Kidney capillary endothelial cell (primary cell): ENCODE measurements at places on chromosomes 2 and 18.

GRCh38 chr2:200174433-200175216 is 131.9 kb upstream of the SPATS2L start:
- DNase-seq = no peak

- DNase-seq = no peak
These were observed 73.8 kb downstream of the AQP4 start for GRCh38 chr18:26791676-26792075.

- DNase-seq = no peak
These were observed 553.7 kb downstream of the SLC4A3 start for GRCh38 chr2:220181165-220181564.

DNA sequence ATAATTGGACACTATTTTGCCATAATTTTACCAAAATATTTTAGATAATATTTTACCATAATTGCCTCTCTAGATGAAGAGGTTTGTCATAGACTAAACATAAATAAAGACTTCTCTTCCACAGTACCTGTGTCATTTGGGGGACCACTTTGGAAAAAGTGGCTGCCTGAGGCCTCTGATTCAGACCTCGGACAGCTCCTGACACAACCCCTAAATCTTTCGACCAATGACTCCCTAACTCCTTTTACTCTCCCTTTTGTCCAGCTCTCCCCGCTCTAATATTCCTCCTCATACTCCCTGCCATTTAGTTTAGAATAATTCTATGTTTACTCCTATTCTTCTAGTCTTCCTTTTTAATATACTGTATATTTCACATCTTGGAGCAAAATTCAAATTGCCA is 36.0 kb upstream of the UBE2E3 start:
- DNase-seq = no peak

GRCh38 chr2:36329251-36329650 is 26.3 kb upstream of the CRIM1 start:
- no peak for DNase-seq

GRCh38 chr2:72835403-72835802 is 9.6 kb upstream of the EXOC6B start:
- DNase-seq = no peak

DNA sequence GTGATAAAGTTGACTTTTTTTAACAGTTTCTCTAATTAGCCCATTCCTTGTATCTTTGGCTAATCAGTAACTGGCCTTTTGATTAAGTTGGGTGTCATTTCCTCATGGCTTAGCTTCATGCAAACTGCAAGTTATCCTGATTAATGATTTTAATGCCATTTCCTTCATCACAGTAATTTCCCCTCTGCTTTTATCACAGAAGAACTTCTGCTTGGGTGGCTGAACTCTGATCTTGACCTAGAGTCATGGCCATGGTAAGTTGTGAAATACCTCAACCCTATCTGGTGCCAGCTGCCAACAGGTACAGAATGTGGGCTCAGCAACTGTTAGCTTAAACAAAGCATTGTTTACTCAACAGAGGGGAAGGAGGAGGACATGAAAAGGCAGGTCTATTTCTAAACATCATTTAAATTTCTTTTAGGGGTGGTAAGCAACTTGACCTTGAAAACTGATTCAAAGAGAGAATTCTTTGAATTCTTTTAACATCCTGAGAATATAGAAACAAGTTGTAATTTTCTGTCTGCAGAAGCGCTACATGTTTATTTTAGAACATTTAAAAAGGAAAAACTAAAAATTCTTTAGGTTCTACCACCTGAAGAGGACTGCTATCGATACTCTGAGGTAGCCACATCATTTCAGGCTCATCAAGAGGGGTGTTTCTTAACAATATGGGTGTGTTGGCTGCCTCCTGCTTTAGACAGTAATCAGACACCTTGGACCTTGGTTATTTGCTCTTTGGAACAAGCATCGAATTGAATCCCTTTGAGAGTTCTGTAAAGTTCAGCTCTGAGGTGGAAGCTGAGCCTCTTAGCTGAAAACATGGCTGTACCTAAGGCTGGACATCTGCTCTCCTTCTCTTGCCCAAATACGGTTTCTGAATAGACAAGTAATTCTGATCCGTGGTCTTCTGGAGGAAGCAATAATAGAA is 39.7 kb downstream of the ANXA4 start:
- no peak for DNase-seq

DNA sequence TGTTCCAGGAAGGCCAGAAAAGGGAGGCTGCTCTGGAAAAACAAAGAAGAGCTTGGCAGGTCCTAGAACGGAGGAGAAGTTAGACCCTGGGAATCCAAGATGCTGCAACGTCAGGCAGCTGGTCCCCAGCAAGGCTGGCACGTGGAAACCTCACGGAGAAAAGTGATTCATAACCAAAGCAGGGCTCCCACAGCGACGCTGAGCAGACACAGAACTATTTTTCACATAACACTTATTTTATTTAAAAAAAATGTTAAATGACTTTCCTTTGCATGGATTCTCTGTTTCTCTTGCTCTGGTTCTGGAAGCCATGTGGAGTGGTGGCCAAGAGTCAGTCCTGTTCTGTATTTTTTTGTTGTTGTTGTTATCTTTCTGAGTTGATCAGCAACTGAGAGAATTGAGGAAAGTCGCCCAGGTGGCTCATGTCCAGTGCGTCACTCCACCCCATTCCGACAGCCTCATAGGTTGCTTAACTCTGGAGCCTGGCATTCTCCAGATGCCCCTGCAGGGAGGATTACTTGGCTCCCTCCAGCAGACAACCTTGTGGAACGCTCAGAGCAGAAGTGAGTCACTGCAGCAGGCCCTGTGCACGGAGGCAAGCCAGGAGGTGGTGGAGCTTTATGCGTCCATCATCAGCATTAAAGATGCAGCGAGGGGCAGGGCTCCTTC is 229.9 kb upstream of the HDAC4 start:
- DNase-seq = no peak

- DNase-seq = no peak
These were observed 50.4 kb upstream of the TMEM247 start for GRCh38 chr2:46428911-46429436.

DNA sequence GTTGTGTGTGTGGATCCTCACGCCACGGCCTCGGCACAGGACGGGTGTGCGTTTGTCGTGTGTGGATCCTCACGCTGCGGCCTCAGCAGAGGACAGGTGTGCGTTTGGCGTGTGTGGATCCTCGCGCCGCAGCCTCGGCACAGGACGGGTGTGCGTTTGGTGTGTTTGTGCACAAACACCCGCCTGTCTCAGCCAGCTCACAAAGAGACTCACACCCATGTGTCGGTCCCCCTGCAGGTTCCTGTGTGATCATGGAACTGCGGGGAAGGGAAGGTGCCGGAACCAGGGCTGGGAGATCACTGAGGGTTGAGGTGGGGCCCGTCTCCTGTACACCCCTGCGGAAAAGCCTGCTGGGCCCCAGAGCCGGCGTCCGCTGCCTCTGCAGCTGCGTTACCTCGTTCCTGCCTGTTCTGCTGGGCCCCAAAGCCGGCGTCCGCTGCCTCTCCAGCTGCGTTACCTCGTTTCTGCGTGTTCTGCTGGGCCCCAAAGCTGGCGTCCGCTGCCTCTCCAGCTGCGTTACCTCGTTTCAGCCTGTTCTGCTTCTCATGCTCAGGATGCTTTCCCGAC is 53.6 kb downstream of the CTDP1 start:
- DNase-seq = no peak

DNA sequence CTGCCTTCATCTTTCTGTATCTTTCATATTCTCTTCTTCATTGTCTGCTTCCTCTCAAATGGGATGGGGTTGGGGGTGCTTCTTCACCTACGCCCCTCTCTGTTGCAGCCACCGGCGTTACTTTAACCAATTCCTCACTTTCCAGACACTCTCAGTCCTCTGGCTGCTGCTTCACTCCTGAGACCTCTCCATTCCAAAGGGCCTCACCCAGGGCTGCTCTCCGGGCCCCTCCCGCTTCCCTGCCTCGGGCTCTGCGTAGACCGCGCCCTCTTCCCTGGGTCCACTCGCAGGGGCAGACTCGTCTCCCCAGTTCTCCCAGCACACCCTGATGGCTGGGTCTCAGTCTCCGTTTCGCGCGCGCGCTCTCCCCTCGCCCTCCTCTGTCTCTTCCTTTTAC is 926 bp downstream of the SERPINB8 start:
- no peak for DNase-seq

GRCh38 chr2:78541451-78542267 is 483.8 kb upstream of the REG3G start:
- no peak for DNase-seq

GRCh38 chr18:48514786-48515185 is 24.0 kb upstream of the CTIF start:
- no peak for DNase-seq

GRCh38 chr18:40222776-40223175 is 1732.3 kb upstream of the PIK3C3 start:
- no peak for DNase-seq

DNA sequence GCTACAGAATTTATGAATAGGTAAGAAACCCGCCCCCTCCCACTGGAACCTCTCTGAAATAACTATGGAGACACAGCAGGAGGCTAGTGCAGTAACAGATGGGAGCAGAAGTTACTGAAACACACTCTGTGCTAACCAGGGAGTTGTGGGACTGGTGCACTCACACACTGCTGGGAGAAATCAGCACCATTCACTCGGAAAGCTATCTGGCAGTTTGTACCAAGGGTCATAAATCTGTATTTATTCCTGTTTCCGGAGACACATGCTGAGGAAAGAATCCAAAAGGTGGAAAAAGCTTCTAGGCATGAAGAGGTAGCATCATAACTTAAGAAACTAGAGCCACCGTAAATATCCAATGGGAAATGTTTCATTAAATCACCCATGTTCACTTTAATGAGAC is 39.9 kb downstream of the TGFA start:
- no peak for DNase-seq

DNA sequence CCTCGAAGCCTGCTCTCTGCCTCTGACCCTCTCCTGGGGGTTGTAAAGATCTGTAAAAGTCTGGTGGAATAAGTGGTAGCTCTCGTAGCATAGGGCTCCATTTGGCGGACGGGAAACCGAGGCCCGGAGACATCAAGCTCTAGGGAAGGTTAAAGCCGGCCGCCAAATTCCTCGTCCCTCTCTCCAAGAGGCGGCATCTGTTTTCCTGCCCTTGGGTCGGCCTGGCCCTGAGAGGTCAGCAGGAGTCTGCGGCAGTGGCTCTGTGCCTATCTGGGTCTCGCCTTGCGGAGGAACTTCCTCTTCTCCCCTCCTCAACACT is 72.4 kb downstream of the TEX51 start:
- no peak for DNase-seq

DNA sequence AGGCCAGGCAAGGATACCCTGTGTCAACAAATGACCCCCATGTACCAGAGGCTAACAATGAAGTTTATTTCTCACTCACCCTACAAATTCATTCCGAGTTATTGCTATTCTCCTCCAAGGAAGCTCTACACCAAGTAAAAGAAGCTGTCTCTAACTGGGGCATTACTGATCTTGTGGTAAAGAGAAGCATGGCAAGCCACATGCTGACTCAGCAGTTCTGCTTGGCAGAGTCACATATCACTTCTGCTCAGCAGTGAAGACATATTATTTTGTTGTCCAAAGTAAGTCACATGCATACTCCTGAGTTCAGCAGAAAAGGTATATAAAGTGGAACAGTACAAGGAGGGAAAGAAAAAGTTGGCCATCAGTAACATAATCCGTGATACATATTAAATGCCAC is 315.8 kb downstream of the GULP1 start:
- DNase-seq = no peak

- DNase-seq = no peak
These were observed 670 bp downstream of the GKN1 start for GRCh38 chr2:68974946-68975665.

GRCh38 chr2:25168256-25169072 is at the start of gene POMC:
Gene POMC, minus strand, starts transcription at chr2:25168580. Its CDS starts 3,808 bp downstream, at chr2:25164772.
- peak; percentile 19 for DNase-seq

DNA sequence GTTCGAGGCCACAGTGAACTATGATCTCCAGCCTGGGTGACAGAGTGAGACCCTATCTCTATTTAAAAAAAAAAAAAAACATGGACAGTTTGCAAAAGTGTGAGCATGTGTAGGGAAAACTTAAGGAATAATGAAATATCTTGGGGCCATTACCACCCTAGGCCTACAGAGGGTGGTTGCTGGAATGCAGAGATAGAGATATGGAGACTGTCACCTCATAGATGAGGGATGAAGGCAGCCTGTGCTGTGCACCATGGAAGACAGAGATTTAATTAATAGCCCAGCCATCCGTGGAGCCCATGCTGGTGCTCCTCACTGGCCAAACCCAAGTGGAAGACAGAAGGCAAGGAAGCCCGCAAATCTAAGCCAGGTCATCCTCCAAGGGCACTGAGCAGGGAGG is 16.6 kb upstream of the CEP68 start:
- no peak for DNase-seq

GRCh38 chr18:52045946-52046675 is 293.9 kb upstream of the DCC start:
- DNase-seq = no peak

DNA sequence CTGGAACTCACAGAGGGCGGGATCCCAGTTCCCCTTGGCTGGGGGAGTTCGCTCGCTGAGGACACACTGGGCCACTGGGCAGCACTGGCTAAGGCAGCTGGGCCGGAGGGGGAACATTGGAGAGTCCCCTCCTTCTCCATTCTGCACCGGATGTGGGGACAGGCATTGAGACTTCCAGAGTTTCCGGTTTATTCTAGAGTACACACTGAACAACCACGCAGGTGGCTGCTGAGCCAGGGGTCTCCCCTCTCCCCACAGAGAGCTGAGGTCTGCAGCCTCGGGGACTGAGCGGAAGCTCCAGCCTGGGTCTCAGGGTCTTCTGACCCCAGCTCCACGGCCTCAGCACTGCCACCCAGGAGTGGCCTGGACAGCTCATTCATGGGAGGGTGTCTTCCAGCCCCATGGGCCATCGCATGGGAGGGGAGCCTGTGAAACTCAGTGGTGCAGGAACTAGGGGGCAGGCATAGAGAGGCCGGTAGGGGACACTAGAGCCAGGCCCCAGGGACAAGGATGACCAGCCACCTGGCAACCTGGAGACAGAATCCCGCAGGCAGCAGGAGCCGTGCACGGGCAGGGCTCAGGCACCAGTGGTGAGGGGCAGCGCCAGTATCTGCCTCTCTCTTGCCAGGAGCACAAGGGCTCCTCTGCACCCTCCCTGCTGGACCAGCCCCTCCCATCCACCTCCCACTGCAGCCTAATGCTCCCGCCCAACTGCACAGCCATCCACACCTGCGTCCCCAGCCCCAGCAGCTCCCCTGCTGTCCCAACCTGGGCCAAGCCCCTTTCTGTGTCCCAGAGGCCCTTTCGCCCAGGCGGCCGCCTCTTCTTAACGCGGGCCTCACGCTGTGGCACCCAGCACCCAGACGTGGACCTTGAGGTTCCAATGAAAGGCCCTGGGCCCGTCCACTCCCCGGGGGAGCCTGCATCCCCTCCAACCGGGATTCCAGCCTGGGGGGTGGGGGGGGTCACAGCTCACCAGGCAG is 45.1 kb upstream of the GPC1 start:
- no peak for DNase-seq

DNA sequence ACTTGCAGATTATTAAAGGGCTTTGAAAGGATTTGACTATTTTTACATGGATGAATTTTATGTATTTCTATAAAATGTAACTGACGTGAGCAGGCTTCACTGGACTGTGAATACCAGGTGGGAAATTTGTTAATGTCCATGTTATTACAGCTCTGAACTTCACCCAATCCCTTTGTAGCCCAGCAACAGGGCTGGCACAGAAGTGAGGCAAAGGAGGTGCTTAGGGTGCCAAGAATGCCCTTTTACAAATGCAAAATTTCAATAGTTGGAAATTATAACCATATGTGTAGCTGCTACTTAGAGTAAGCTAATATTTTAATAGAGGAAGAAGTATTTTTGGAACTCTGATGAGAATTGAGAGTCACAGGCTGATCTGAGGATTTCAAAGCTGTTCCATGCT is 53.7 kb upstream of the FAM98A start:
- no peak for DNase-seq

- no peak for DNase-seq
These were observed 83.3 kb downstream of the LCLAT1 start for GRCh38 chr2:30530346-30530745.

- no peak for DNase-seq
These were observed 111.2 kb downstream of the KLF7 start for GRCh38 chr2:207054521-207054920.
